Upper lobe of left lung (tissue), 6 donors: ENCODE measurements at places on chromosomes 4 and X. TPM values are rescaled to one million over a fixed set of nuclear protein-coding genes. Genes with fewer than 3 reads are reported as not detected.

DNA sequence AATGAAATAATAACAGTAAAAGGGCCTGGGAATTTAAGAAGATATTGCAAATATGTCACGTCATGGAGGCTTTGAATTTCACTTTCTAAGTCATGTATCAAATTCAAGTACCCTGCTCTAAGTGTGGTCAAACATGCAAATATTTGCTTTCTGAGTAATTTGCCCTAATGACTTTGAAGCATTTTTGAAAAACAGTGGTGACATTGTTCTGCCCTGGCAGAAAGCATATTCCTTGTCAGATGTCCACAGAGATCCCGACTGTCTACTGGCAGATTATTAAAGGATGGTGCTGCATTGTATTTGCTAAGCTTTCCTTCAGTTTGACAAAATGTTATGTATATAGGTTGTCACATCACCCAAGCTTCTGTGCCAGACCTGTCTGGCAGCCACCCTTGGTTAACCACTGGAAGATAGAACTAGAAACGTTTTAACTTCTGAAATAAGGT, 92.5 kb downstream of the ANK2 start:
- no peak for DNase-seq

- DNase-seq = no peak
Measured at GRCh38 chr4:63460075-63460474, 949.2 kb downstream of the TECRL start.

DNA sequence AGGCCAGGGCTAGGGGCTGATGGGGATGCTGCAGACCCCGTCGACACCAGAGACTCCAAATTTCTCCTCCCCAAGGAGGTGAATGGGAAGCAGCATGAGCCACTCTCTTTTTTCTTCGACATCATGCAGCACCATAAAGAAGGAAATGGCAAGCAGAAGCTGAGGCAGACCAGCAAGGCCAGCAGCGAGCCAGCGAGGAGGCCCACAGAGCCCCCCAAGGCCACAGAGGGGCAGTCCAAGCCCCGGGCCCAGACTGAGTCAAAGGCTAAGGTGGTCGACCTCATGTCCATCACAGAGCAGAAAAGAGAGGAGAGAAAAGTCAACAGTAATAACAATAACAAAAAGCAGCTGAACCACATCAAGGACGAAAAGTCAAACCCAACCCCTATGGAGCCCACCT, 56.1 kb downstream of the TNIP2 start:
- DNase-seq = no peak

DNA sequence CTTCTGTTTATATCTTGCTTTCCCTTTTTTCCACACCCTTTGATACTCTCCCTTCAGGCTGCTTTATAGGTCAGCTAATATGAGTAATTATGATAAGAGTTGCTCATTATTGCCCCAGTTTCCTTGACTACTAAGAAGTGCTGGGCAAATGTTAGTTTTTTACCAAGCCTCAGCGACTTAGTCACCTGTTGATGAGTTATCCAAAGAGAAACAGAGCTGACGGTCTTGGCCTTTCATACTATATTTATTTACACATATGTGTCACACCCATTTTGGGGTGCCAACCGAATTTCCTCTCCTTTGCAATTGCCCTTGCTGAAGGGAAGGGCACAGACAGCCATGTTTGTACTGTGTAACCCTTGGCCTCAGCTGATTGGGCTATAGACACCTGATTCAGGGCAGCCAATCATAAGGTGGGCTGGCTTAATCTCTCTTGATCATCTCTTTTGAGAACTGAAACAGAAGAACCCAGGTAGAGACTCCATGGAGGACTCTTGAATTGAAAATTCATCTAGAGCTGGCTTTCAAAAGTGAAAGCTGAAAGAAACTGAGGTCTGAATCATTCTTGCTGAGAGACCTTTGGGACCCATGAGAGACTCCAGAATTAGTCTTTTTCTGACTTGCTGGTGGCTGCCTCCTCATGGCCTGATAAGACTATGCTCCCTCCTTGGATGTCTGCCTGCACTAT, 111.7 kb upstream of the RPS6KA3 start:
- DNase-seq = no peak

Gene CNOT6L
- total RNA-seq = 19.9 TPM
